ENCODE measurements at places on chromosomes 6 and 20. TPM values are rescaled to one million over a fixed set of nuclear protein-coding genes. Genes with fewer than 3 reads are reported as not detected.

The CST5 gene
- polyA plus RNA-seq, result not detected

The POLR1C gene
- 45.0 TPM for polyA plus RNA-seq

The C6orf58 gene
- polyA plus RNA-seq, result not detected

The SMIM29 gene
- 123 TPM for polyA plus RNA-seq
